ENCODE measurements at places on chromosomes 12 and 14.

GRCh38 chr14:85576218-85576617 is 46.3 kb downstream of the FLRT2 start:
- no peak for DNase-seq

- DNase-seq = no peak
Measured at GRCh38 chr14:77170045-77170444, 11.6 kb upstream of the TMEM63C start.

GRCh38 chr14:77955816-77956484 is 156.0 kb downstream of the ADCK1 start:
- DNase-seq = no peak

- no peak for DNase-seq
Measured at GRCh38 chr12:6180268-6181051, 19.7 kb upstream of the CD9 start.

DNA sequence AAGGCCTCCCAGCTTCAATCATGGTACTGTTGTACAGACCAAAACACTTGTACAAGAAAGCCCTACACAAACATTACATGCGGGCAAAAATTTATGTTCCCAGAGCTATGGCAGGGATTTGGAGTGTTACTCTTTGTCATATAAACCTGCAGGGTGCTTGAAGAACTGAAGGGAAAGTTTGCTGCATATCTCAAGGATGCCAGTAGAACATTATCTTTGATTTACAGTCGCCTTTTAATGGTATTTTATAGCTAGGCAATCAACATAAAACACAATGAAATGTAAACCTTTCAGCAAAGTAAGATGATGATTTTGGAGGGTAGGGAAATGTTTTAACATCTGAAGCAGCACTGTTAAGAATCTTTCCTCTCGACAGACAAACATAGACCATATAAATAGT is 305.6 kb downstream of the KCNH5 start:
- no peak for DNase-seq

DNA sequence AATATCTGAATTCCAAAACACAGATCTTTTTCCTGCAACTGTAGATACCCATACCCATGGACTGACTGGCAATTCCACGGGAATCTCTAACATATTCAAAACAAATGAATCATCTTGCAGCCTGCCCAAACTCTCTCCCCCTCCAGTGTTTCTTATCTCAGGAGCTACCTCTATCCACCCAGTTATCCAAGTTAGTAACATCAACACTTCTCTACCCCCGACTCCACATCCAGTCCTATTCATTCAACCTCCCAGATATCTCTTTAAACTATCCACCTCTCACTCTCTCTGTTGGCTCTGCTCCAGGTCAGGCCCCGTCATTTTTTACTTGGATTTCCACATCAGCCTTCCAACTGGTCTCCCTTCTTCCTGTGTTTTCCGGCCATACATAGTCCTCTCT is 6.7 kb upstream of the KCNH5 start:
- no peak for DNase-seq

GRCh38 chr12:29148596-29148910 is 525 bp upstream of the FAR2 start:
- DNase-seq = no peak

DNA sequence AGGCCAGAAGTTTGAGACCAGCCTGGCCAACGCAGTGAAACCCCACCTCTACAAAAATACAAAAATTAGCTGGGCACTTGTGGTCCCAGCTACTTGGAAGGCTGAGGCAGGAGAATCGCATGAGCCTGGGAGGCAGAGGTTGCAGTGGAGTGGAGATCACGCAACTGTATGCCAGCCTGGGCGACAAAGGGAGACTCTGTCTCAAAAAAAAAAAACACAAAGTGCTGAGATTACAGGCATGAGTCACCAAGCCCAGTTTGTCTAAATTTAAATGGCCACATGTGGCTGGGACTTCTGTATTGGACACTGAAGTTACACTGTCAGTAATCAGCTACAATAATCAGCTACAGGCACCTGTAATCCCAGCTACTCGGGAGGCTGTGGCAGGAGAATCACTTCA is 100.9 kb upstream of the AEBP2 start:
- DNase-seq = no peak

DNA sequence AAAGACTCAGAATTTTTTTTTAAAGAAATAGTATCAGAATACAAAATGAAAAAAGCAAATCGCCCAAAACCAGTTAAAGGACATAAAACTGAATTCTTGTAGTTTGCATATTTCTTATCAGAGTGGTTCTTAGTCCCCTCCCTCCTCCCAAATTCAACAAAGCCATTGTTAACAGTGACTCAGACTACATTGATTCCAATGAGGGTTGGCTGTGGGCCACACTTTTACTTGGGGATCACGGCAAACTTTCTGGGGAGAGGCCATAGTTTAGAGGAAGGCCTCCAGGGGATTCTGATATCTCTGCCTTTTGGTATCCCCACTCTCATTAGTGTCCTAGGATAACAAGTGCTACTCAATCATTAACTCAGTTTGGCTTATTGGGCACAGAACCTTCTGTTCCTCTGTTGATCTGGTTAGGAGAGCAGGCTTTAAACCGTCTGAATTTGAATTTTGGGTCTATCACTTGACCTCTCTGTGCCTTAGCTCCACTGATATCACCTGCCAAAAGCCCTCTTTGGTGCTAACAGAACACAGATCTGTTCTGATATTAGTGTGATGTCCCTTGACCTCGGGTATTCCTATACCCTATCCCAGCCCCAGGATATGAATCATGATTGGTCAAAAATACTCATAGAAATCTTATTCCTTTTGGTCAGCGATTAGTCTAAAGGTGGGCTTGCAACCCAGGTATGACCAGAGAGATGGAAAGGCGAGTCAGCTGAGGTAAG is 45.2 kb upstream of the APPL2 start:
- no peak for DNase-seq

GRCh38 chr12:14714437-14714836 is 18.0 kb upstream of the GUCY2C start:
- DNase-seq = no peak

GRCh38 chr12:129815846-129816245 is 88.0 kb downstream of the TMEM132D start:
- DNase-seq = no peak

DNA sequence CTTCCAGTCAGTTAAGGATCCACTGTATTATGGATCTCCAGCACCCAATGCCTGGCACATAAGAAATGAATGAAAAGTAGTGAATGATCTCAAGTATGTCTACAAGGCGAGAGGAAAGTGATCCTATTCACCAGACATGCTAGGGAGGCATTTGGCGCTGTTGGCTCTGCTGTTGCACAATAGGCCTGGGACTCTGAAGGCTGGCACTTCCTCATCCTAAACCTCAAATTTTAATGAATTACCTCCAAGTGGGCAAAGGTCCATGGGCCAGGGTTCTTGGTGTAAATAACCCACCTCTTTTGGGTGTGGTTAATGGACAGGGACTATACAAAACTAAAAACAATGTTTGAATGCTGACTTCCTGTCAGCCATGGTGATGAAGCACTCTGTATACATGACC is 173.4 kb upstream of the PZP start:
- no peak for DNase-seq

DNA sequence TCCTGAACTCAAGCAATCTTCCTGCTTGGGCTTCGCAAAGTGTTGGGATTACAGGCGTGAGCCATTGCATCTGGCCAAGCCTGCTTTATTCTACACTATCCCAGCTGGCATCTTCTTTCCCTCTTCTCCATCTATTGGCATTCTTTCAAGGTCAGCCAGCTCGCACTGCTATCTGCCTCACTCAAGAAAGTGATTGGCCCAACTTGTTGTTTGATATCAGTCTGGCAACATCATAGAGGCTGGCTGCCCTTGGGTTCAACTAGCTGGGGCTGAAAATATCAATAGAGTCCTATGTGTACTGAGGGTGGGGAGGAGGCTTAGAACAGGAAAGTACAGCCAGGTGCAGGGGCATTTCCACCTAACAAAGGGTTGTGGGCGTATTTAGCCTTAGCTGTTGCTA is 17.1 kb downstream of the GMFB start:
- DNase-seq = no peak

All from activated CD4-positive, alpha-beta T cell treated with anti-CD3 and anti-CD28 coated beads for 1 hour (primary cell).